ENCODE measurements at places on chromosomes 1 and 21.

DNA sequence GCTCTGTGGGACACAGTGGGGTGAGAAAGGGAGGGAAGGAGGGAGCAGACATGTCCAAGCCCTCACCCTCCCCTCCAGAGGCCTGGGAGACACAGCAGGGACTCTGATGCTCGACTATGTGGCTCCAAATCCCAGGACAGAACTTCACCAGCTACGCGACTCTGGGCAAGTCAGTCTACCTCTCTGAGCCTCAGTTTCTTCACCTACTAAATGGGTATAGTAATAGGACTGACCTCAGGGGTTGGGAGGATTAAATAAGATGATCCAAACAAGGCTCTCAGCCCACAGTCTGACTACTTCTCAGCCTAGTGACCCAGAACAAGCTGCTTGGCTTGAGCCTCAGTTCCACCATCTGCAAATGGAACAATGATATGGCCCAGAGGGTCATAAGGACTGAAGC lies 19.6 kb downstream of the SDC3 start:
- ATAC-seq: no peak
- peaks cover 18% of the 10 kb centered on the region for H3K4me1 ChIP-seq
- H3K27ac ChIP-seq: no peak overlapping the region
- H3K36me3 ChIP-seq: no peaks in the 10 kb centered on the region
- no peak overlapping the region for H3K4me3 ChIP-seq

DNA sequence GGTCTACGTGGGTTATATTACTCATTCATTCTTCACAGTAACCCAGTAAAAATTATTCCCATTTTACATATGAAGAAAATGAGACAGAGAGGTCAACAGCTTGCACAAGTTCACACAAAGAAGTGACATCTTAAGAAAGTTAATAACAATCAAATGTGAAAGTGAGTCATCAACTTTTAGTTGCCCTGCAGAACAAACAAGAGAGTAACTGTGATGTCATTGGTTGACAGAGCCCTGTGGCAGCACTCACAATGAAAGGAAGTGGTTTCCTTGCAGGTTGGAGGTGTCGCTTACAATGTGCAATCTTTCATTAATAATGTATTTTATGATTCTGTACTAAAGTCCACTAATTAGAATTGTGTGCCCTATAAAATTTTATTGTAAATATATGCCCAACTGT lies 369.6 kb downstream of the RYR2 start:
- H3K4me1 ChIP-seq: no peaks in the 10 kb centered on the region
- no peaks in the 10 kb centered on the region for H3K27me3 ChIP-seq
- H3K27ac ChIP-seq: no peak overlapping the region
- H3K36me3 ChIP-seq: no peaks in the 10 kb centered on the region

DNA sequence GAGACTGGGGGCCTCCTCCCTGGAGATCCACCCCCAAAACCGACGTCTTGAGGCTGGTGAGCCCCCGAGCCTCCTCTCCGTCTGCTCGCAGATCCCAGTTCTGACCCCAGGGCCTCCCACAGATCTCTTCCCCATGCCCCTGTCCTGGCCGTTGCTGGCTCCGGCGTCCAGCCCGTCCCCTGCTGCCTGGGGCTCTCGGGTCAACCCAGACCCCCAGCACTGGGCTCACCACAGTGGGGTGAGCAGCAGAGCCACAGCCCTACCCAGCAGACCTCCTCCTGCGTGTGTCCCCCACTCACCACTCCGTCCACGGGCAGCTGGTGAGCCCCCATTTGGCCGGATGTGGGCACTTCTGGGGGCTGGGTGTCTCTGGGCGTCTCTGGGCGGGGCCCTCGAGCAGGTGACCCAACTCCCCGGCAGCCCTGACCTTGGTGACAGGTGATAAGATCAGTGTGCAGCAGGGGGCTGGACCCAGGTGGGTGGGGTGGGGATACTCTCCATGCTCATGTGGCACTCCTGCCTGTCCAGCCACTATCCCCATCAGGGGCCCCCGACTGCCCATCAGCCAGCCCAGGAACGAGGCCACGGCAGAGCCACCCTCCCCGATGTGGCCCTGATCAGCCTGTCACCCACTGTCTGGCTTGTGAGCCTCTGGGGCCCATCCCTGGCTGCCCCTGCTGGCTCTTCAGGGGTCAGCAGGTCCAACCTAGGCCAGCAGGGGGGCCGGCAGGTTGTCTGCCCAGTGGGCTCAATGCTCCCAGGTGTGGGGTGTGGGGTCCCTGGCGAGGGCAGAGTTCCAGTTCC lies 709 bp downstream of the TNFRSF14 start:
- peak overlapping the region; percentile 99 for H3K27ac ChIP-seq
- H3K36me3 ChIP-seq: peaks cover 51% of the 10 kb centered on the region
- H3K4me3 ChIP-seq: peak overlapping the region; percentile 98
- peak; percentile 35 for ATAC-seq

GRCh38 chr1:185350027-185350442 lies 33.0 kb upstream of the IVNS1ABP start:
- ATAC-seq: no peak
- H3K4me1 ChIP-seq: peaks cover 20% of the 10 kb centered on the region
- H3K27me3 ChIP-seq: no peaks in the 10 kb centered on the region
- no peak overlapping the region for H3K4me3 ChIP-seq
- no peak overlapping the region for H3K27ac ChIP-seq

GRCh38 chr1:119774746-119775490 lies 6.2 kb upstream of the HMGCS2 start:
- no peak overlapping the region for H3K27ac ChIP-seq
- H3K36me3 ChIP-seq: no peaks in the 10 kb centered on the region
- ATAC-seq: peak; percentile 16
- H3K4me1 ChIP-seq: no peaks in the 10 kb centered on the region
- H3K4me3 ChIP-seq: no peak overlapping the region
